ENCODE measurements at places on chromosomes 5 and 9.

DNA sequence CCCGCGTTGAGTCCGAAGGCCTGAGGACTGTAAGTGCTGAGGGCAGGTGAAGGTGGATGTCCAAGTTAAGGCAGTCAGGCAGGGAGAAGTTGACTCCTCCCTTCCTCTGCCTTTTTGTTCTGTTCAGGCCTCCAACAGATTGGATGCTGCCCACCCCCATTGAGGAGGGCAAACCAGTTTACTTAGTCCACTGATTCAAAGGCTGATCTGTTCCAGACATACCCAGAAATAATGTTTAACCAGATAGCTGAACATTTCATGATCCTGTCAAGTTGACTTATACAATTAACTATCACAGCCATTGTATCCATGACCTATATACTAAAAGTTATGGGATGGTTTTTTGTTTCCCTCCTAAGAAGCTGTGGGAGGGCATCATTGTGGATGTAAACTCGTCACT is 8.3 kb upstream of the TEX48 start:
- H3K36me3 ChIP-seq: no peaks in the 10 kb centered on the region
- no peak for DNase-seq
- no peaks in the 10 kb centered on the region for H3K27me3 ChIP-seq

GRCh38 chr9:79264041-79264440 is 307.7 kb upstream of the TLE4 start:
- no peak for DNase-seq
- no peak overlapping the region for H3K27ac ChIP-seq

GRCh38 chr5:60576425-60576824 is 123.5 kb downstream of the DEPDC1B start:
- no peak overlapping the region for H3K27ac ChIP-seq
- H3K36me3 ChIP-seq: no peaks in the 10 kb centered on the region
- H3K27me3 ChIP-seq: no peaks in the 10 kb centered on the region
- DNase-seq: no peak
- H3K4me3 ChIP-seq: no peak overlapping the region
- no peaks in the 10 kb centered on the region for H3K4me1 ChIP-seq

DNA sequence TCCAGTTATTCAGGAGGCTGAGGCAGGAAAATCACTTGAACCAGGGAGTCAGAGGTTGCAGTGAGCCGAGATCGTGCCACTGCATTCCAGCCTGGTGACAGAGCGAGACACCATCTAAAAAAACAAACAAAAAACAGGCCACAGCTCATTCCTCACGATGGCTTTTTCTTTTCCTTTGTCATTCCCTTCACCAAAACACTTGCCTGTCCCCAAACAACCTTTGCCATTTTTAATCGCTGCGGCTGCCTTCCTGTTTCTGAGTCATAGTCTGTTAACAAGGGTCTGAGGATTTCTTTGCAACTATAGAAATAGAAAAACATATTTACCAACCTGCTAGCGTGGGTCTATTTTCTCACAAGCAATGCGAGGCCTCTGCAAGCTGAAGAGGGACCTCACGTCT is 123.0 kb upstream of the FSTL4 start:
- no peaks in the 10 kb centered on the region for H3K4me1 ChIP-seq
- no peaks in the 10 kb centered on the region for H3K36me3 ChIP-seq
- no peaks in the 10 kb centered on the region for H3K27me3 ChIP-seq
- DNase-seq: no peak

DNA sequence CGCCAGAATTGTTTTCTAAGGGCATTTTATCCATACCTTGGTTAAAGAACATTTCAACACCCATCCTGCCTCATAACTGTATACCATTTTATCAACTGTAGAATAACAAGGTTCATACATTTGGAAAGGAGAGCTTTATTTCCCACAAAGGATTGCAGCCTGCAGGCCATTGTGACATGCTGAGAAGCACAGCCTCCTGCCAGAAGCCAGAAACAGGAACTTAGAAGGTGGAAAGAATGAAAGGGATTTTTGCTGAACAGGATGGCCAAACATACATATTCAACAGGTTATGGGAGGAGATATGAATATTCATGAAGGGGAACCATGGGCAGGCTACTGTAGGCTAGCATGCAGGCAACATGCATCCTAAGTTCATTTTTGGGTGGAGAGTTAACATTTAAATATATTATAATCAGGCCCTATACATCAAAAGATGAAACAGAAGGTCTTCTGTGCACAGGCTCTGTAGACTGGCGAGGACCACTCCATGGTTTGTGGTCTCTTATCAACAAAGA is 59.9 kb upstream of the DIRAS2 start:
- no peak overlapping the region for H3K4me3 ChIP-seq
- no peak for DNase-seq
- H3K27me3 ChIP-seq: no peaks in the 10 kb centered on the region
- peaks cover 14% of the 10 kb centered on the region for H3K4me1 ChIP-seq

GRCh38 chr9:99171225-99172123 is 50.3 kb downstream of the ALG2 start:
- no peak overlapping the region for H3K27ac ChIP-seq
- no peaks in the 10 kb centered on the region for H3K36me3 ChIP-seq
- no peak for DNase-seq
- H3K27me3 ChIP-seq: no peaks in the 10 kb centered on the region

- H3K27me3 ChIP-seq: peaks cover 100% of the 10 kb centered on the region
- H3K27ac ChIP-seq: no peak overlapping the region
- H3K4me3 ChIP-seq: no peak overlapping the region
- H3K4me1 ChIP-seq: peaks cover 25% of the 10 kb centered on the region
These were observed 7.9 kb downstream of the ISL1 start for GRCh38 chr5:51391175-51391574.

DNA sequence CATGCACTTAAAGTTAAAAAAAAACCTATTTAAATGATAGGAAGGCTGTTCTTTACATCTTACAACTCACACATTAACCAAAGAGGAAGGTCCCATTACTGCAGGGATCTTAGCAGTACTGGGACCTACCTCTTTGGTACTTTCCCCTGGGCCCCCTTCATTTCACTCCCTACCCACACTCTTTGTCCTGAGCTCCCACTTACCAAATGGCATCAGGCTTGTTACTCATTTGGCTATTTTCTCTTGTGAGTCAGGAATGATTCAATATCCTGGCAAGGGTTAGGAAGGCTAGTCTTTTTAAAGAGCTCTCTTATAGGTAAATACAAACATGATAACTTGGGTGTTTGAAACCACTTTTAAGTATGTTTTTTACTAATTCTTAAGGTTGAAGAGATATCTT is 117.4 kb upstream of the ELL2 start:
- H3K27ac ChIP-seq: peak overlapping the region; percentile 48
- DNase-seq: no peak
- no peaks in the 10 kb centered on the region for H3K36me3 ChIP-seq
- H3K4me1 ChIP-seq: peaks cover 37% of the 10 kb centered on the region
- no peaks in the 10 kb centered on the region for H3K27me3 ChIP-seq

DNA sequence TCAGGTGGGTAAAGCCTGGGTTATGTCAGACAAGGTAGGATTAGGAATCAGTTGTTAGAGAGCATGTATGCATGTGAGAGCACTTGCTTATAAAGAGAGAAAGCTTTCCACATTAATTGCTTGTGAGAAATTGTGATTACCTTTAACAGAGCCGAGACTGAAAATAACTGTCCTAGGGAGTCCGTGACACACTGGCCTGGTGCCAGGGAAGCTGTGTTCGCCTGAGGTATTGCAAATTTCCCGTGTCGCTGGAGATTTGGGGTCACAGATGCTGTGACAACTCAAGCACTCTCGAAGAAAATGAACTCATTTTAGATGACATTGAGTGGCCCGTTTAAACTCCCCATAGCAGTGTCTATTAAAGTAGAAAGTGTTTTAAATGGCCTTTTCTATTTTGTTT is 9.6 kb downstream of the SLC1A1 start:
- DNase-seq: no peak
- no peak overlapping the region for H3K27ac ChIP-seq
- no peaks in the 10 kb centered on the region for H3K27me3 ChIP-seq
- no peaks in the 10 kb centered on the region for H3K4me1 ChIP-seq
- no peaks in the 10 kb centered on the region for H3K36me3 ChIP-seq

GRCh38 chr9:36893911-36894310 is 140.2 kb downstream of the PAX5 start:
- no peaks in the 10 kb centered on the region for H3K4me1 ChIP-seq
- DNase-seq: no peak
- H3K36me3 ChIP-seq: no peaks in the 10 kb centered on the region

GRCh38 chr9:94920420-94921091 is 194.1 kb downstream of the AOPEP start:
- H3K4me3 ChIP-seq: no peak overlapping the region
- H3K27ac ChIP-seq: peak overlapping the region; percentile 72
- H3K27me3 ChIP-seq: no peaks in the 10 kb centered on the region
- no peak for DNase-seq
- peaks cover 37% of the 10 kb centered on the region for H3K4me1 ChIP-seq
- no peaks in the 10 kb centered on the region for H3K36me3 ChIP-seq

- DNase-seq: no peak
- H3K27me3 ChIP-seq: no peaks in the 10 kb centered on the region
- H3K27ac ChIP-seq: no peak overlapping the region
- no peaks in the 10 kb centered on the region for H3K4me1 ChIP-seq
These were observed 50.7 kb downstream of the ICE1 start for GRCh38 chr5:5473226-5473625.

DNA sequence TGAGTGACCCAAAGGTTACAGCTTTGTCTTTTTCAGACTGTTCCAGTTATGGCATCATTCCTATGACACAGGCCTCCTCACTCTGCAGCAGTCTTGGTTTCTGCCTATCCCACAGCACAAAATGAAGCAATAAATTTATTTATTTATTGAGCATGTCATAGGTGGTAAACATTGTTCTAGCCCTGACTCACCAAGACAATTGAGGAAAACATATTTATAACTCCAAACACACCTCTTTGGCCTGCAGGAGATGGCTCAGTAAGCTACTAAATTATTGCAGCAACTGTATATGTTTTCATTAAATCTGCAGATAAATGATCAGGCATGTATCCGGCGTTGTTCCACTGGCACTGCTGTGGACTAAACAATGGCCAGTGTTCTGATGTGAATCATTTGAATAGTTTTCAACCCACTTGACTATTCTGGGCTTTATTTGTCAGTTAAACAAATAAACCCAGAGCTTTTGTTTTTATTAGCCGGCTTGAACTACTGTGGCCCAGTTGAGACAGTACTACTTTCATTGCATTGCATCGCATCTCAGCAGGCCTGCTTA is 83.2 kb downstream of the FOXD1 start:
- no peaks in the 10 kb centered on the region for H3K4me1 ChIP-seq
- H3K36me3 ChIP-seq: no peaks in the 10 kb centered on the region
- no peak overlapping the region for H3K4me3 ChIP-seq
- no peak overlapping the region for H3K27ac ChIP-seq

- H3K4me1 ChIP-seq: no peaks in the 10 kb centered on the region
- H3K27ac ChIP-seq: no peak overlapping the region
- no peak for DNase-seq
These were observed 147.6 kb upstream of the NR3C1 start for GRCh38 chr5:143550986-143551630.

DNA sequence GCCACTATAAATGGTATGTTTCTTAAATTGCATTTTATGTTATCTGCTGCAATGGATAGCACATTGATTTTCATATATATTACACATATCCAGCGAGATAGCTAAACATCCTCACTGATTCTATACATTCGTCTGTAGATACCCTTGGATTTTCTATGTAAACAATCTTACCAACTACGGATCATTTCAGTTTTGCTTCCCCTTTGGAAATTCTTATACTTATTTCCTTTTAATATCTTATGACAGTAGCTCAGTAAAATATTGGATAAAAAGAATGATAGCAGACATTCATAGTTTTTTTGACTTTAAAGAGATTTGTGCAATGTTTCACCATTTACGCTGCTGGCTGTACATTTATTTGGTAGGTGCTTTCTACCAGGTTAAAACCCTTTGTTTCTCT is 254.9 kb downstream of the SYK start:
- DNase-seq: no peak
- no peaks in the 10 kb centered on the region for H3K27me3 ChIP-seq
- no peaks in the 10 kb centered on the region for H3K36me3 ChIP-seq
- H3K4me3 ChIP-seq: no peak overlapping the region
- H3K4me1 ChIP-seq: peaks cover 8% of the 10 kb centered on the region
- H3K27ac ChIP-seq: no peak overlapping the region

- H3K4me3 ChIP-seq: no peak overlapping the region
- no peaks in the 10 kb centered on the region for H3K36me3 ChIP-seq
- H3K4me1 ChIP-seq: no peaks in the 10 kb centered on the region
- no peak for DNase-seq
- H3K27ac ChIP-seq: no peak overlapping the region
- no peaks in the 10 kb centered on the region for H3K27me3 ChIP-seq
These were observed 33.7 kb downstream of the DNAH5 start for GRCh38 chr5:13910637-13911288.

- no peaks in the 10 kb centered on the region for H3K4me1 ChIP-seq
- H3K4me3 ChIP-seq: no peak overlapping the region
- no peak for DNase-seq
These were observed 6.7 kb downstream of the KCNIP1 start for GRCh38 chr5:170510559-170510958.

- no peak overlapping the region for H3K4me3 ChIP-seq
- no peak overlapping the region for H3K27ac ChIP-seq
- H3K4me1 ChIP-seq: no peaks in the 10 kb centered on the region
- no peaks in the 10 kb centered on the region for H3K27me3 ChIP-seq
- H3K36me3 ChIP-seq: no peaks in the 10 kb centered on the region
These were observed 474.5 kb downstream of the LRRC70 start for GRCh38 chr5:63053019-63053638.

DNA sequence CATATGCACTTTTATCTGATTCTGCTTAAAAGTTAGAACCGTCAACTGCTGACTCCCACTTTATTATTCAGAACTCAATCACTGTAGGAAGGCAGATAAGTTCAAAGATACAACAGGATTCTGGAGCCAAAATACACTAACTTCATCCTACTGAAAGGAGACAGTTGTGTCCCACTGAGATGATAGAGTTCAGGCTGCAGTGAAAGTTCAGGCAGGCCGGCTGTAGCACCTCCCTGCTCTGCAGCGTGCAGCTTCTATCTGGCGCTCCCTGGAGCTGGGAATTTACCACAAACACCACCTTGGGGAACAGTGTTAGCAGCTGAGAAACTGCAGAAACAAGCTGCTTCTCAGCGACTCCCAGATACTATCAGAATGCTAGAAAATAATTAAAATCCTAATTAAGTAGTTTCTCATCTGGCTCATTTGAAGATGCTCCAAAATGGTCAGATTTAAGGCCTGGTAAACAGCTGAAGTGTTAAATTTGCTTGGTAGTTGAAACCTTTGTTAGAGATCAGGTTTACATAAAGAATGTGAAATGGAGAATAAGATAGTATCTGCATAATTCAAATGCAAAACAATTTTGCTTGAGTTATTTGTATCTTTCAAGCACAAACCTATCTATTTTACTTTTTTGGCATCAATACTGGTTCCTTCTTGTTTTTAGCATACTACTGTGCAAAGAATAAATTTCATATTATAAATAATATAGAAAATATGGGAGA is 52.3 kb upstream of the CNTLN start:
- no peak overlapping the region for H3K4me3 ChIP-seq
- H3K4me1 ChIP-seq: no peaks in the 10 kb centered on the region
- H3K36me3 ChIP-seq: no peaks in the 10 kb centered on the region
- no peak overlapping the region for H3K27ac ChIP-seq
- DNase-seq: no peak

GRCh38 chr5:6484446-6484845 is 35.8 kb downstream of the UBE2QL1 start:
- no peak overlapping the region for H3K4me3 ChIP-seq
- no peaks in the 10 kb centered on the region for H3K27me3 ChIP-seq
- no peak for DNase-seq
- H3K4me1 ChIP-seq: no peaks in the 10 kb centered on the region

- no peaks in the 10 kb centered on the region for H3K4me1 ChIP-seq
- no peak overlapping the region for H3K27ac ChIP-seq
- H3K36me3 ChIP-seq: no peaks in the 10 kb centered on the region
- H3K4me3 ChIP-seq: no peak overlapping the region
These were observed 107.7 kb downstream of the GDA start for GRCh38 chr9:72256931-72257330.

All from esophagus squamous epithelium (tissue), 5 donors.